ENCODE measurements at places on chromosomes 7 and 10. TPM values are rescaled to one million over a fixed set of nuclear protein-coding genes. Genes with fewer than 3 reads are reported as not detected.
A peak's percentile ranks its signal among the peaks of the same experiment; 100 is the strongest.

RBM28 gene
- 42.9 TPM for total RNA-seq

TDRD1 gene
- total RNA-seq, result 0.20 TPM

LOXL4 gene
- total RNA-seq, result not detected

TMEM130 gene
- total RNA-seq, result not detected

ZNF425 gene
- total RNA-seq, result 1.4 TPM

NEUROG3 gene
- total RNA-seq, result 0.22 TPM

PLA2G12B gene
- total RNA-seq, result not detected

LIPA gene
- 35.9 TPM for total RNA-seq

DCLRE1A gene
- total RNA-seq, result 12.8 TPM

PRKG1 gene
- not detected for total RNA-seq

OPALIN gene
- total RNA-seq, result not detected

GRM3 gene
- total RNA-seq, result not detected

MRLN gene
- not detected for total RNA-seq

DNA sequence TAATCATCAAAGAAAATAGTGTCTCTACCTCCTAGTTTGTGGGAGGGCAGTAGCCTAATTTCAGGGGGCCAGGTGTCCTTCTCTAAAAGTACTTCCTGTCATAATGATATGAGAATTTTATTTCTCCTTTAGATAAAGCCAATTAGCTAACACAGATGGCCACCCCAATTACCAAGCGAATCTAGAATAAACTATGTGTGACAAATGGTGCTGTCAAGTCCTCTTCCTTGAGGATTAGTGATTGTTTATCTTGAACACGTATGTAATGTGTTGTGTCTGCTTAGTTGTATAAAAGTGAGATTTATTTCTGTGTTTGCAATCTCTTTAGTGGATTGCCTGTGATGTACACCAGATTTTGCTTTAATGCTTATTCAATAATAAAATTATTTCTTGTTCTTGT, 1120.0 kb downstream of the SORCS1 start:
- no peak for DNase-seq

DNA sequence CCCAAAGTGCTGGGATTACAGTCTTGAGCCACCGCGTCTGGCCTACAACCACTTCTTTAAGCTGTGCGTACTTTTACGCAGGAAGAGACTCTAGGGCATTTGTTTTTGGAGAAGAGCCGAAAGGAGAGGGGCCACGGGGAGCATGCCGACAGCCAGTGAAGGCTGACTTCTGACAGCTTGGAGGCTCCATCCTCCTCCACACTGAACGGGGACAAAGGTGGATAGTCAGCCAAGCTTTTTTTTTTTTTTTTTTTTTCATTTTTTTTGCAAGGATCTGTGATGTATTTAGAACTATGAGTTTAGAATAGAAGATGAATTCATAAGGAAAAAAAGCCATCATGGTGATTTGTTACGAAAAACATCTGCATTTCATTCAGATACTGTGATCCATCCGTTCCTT, 221.7 kb downstream of the ARHGAP21 start:
- DNase-seq, result no peak

DNA sequence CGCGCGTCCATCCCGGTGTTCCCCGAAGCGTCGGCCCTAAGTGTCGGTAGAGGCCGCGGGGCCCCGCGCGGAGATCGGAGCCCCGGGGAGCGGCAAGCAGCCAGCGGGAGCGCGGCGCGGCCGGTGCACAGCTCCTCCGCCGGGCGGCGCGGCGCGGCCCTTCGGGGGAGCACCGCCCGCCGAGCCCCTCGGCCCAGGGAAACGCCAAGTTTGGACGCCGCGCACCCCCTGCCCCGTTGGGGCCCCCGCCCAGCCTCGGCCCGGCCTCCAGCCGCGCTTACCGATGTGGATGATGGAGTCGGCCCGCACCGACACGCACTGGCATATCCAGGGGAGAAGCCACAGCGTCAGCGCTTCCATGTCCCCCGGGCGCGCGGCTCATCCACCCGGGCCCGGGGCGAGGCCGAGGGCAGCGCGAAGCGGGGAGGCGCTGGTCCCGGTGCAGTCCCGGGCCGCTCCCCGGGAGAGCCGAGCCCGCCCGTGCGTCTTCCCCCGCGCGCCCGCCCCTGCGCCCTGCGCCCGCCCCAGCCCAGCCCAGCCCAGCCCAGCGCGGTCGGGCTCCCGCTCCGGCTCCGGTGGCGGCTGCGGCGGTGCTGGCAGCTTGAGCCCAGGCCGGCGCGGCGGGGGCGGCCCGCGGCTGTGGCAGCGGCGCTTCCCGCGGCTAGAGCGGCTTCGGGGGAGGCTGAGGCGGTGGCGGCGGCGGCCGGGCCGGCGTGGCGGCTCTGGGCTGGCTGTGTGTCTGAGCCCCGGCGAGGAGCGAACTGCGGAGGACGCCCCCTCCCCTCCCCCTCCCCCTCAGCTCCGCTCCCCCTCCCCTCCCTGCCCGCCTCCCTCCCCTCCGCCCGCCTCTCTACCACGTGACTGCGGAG, at the start of gene GRID1:
Gene GRID1, minus strand, starts transcription at position 763 of the 869 bp plus-strand sequence.
- DNase-seq, result peak; percentile 44

GRCh38 chr10:12844811-12845483, 156.6 kb downstream of the CCDC3 start:
- DNase-seq, result no peak

GRCh38 chr7:131681961-131682360, 125.5 kb upstream of the PODXL start:
- DNase-seq, result no peak

GRCh38 chr7:27142580-27143022, 880 bp downstream of the HOXA5 start:
- DNase-seq, result no peak

GRCh38 chr7:35702541-35702940, 7.6 kb upstream of the HERPUD2 start:
- DNase-seq, result no peak

DNA sequence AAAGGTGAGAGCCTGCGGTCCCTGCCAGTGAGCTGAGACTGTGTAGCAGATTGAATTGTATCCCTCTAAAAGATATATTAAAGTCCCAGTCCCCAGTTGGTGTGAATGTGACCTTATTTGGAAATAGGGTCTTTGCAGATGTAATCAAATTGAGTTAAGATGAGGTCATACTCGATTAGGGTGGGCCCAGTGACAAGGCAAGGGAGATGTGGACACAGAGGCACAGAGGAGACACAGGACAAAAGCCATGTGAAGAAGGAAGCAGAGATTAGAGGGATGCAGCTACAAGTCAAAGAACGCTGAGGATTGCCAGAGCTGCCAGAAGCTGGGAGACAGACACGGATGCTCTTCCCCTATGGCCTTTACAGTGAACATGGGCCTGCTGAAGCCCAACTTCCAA, 104.3 kb downstream of the CLEC2L start:
- no peak for DNase-seq
